NCI-H1694 treated with DMSO at 0.1 percent for 48 hours (cell line): ENCODE measurements at places on chromosomes 3 and 15.
A peak's percentile ranks its signal among the peaks of the same experiment; 100 is the strongest.

GRCh38 chr15:37801529-37801928 is 132.9 kb upstream of the TMCO5A start:
- DNase-seq, result no peak

DNA sequence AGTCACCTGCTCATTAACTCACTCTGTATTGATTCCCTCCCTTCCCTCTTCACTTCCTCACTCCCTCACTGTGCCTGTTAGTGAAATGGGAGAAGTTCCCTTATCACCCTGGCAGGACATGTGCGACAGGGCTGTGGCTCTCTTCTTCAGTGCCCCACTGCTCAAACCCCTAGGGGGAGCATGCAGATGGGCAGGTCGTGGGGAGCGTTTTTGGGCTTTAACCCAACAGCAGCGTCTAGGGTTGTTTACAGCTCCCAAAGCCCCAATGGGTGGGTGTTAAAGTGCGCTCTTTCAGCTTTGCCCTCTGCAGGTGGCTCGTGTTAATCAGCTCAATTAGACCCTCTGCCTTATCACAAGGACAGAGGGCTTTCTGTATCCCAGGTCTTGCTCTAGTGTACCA is 447.8 kb upstream of the PROK2 start:
- no peak for DNase-seq

DNA sequence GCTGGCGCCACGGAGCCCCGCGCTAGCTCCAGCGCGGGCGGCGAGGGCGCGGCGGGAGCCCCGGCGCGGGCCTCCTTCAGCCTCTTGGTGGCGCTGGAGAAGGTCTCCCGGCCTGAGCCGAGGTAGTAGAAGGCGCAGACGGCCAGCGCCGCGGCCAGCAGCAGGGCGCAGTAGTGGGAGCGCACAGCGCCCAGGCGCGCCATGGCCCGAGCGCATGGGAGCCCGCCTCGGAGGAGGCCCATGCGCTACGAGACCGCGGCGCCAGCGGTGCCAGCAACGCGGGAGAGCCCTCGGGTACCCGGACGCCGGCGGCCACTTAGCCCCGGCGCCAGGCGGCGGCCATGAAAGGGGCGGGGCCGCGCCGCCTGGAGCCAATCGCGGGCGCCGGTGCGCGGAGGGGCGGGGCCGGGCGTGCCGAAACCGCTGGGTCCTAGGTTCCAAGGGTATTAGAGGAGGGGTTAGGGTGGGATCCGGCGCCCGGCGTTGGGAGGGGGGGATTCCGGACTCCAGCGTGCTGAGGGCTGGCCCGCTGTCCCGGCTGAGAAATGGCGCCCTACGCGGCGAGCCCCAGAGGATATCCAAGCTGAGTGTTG is at the start of gene XXYLT1:
Gene XXYLT1, minus strand, starts transcription at position 343 of the 593 bp plus-strand sequence. Its CDS starts 101 bp downstream, at position 242.
- peak; percentile 93 for DNase-seq

GRCh38 chr15:98841419-98841970 is 166.1 kb downstream of the PGPEP1L start:
- DNase-seq, result no peak

- DNase-seq, result no peak
These were observed 227.2 kb downstream of the RSRC1 start for GRCh38 chr3:158337110-158337509.

- no peak for DNase-seq
These were observed 407.5 kb upstream of the NECTIN3 start for GRCh38 chr3:110664148-110664547.

DNA sequence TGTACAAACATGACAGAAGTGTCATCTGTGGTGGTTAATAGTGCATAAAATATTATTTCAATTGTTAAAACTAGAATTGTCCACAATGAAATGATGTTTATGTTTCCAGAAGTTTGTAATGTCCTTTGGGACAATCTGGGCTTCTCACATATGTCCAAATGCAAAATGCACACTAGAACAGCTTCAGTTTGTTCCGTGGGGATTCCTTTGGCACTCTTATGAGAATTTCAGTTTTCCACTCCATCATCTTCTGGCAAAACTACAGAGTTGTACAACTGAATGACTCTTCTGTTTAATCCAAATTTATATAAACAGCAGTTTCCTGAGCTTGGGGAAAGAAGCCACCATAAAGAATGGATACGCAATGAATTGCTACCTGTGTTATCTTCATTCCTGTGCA is 2.0 kb upstream of the OR5H6 start:
- no peak for DNase-seq

GRCh38 chr15:58724466-58724865 is 25.0 kb downstream of the ADAM10 start:
- DNase-seq, result no peak

DNA sequence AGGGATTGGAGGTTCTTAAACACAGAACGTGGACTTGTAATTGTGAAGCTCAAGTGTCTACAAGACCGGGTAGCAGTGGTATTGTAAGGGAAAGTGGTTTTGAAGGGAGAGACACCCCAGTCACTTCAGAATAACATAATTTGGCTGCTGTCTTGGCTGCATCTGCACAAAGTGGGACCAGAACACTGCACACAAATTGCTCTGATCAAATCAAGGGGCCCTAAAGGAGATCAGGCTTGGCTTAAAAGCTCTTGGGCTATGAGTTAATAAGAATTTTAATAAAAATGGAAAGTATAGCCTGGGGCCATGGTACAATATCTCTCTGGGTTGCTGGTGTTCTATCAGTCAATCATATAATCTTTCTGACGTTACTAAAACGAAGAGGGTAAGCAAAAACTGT is 356.1 kb upstream of the ICE2 start:
- no peak for DNase-seq
